ENCODE measurements at places on chromosomes 11 and 22.

DNA sequence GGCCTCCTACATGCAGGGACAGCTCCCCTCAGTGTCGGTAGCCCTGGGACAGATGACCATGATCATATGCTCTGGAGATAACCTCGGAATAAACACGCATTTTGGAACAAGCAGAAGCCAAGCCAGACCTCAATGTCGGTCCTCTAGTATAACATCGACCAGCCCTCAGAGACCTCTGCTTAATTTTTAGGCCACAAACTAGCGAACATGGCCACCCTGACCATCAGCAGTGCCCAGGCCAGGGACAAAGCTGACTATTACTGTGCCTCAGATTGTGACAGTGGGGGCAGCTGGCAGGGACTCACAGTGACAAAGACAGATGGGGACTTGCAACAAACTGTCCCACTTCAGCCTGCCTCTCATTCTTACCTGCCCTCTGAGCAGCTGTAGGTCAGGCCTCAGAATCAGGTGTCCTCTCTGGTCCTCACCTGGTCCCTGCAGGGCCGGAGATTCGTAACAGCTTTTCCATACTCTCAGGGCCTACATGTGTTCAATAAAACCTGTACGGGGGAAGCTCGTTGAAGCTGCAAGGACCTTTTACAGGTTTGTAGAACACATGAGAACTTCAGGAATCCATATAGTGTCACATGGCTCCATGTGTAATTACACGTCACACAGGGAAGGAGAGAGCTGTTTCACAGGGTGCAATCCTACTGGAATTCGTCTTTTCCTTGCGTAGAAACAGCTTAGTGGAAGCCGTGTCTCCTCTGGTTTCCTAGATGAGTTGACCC, 72.8 kb upstream of the IGLL5 start:
- DNase-seq, result no peak

DNA sequence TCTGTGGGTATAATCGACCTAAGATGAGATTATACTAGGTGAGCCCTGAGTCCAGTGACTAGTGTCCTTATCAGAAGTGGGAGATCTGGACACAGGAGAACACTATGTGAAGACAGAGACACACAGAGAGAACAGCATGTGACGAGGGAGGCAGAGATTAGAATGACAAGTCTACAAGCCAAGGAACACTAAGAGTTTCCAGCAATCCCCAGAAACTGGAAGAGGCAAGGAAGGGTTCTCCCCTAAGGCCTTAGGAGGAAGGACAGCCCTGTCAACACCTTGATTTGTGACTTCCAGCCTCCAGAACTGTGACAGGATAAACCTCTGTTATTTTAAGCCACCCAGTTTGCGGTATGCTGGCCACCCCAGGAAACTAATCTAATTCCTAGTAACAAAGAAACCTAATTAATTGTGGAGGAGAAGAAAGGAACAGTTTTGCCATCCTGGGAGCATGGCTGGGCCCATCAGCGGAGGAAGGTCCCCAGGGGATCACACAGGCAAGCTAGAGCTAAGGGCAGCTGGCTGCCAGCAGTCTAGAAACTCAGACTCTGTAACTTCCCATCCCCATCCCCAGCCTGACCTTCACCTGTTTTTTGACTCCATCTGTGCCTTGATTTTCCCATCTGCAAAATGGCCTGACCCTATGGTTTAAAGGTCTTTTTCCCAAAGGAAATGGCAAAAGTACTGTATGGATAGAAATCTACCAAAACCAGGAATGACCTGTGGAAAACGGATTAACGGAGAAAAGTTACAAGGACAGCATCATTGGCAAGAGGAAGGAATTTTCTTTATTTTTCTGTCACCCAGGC, 10.3 kb upstream of the THOC5 start:
- DNase-seq, result no peak

DNA sequence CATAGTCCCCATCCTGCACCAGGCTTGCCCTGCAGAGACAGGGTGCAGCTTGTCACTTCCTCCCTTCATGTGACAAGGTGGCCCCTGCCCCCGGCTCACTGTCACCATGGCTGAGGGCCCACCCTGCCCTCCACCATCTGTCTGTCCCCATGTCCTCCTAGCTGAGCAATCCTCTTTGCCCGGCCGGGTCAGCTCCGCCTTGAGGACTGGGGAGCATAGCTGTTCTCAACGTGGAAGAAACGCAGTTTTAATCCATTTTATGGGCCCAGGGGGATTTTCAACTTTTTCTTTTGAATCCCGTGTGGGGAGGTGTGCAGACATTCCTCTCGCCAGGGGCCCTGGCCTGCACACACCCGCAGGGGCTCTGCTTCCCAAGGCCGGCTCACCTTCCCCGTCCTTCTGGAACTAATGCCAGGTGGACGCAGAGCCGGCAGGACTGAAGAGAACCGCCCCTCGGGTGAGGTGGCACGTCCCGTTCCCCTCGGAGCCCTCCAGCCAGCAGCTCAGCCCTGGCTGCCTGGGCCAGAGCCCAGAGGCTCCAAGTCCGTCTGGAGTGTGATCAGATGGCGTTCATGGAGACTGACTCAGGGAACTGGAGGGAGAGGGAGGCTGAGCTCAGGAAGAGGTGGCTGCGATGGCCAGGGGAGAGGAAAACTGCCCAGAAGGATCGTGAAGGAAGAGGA, 1108.7 kb downstream of the BRD1 start:
- DNase-seq, result no peak

- DNase-seq, result no peak
These were observed 286.7 kb upstream of the CCDC90B start for GRCh38 chr11:83572581-83573496.

DNA sequence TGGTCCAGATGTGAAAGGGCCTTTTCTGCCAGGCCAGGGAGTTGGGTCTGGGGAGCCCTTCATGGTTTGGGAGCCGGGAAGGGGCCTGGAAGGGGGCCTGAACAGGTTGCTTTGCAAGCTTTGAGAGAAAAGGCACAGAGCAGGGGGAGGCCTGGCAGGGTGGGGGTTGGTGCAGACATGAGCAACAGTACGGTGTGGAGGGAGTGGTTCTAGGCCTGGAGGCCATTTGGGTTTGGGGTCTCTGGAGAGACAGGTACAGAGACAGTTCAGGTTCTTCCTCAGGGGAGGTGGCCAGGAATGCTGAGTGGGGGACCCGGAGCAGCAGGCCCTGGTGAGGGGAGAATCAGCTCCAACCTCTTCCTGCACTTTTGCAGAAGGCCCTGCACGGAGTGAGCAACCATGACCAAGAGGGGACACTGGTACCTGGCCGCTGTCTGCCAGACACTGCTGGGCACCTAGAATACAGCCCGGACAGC, 1.4 kb downstream of the KDELR3 start:
- no peak for DNase-seq

DNA sequence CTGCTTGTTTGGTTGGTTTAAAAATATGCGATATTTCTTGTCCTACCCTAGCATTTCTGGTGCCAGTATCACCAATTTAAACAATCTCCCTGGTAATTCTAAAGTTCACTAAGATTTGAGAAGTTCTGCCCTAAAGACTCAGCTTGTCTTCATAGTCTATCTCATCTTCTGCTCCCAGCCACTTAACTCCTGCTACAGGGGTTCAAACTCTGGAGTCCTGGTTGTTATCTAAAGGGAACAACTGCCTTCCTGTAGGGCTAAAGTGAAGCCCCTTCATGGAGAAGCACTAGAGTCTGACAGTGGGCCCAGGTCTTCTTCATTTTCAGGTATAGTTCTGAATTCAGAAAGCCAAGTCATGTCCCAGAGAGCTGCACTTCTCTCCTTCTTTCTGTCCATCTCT, 73.2 kb downstream of the CTNND1 start:
- DNase-seq, result no peak

- no peak for DNase-seq
These were observed 7.5 kb upstream of the B3GNT6 start for GRCh38 chr11:77026743-77027142.

- no peak for DNase-seq
These were observed 83.8 kb upstream of the MYOD1 start for GRCh38 chr11:17635551-17635938.

- DNase-seq, result no peak
These were observed 924.4 kb upstream of the TENM4 start for GRCh38 chr11:80365076-80365725.

DNA sequence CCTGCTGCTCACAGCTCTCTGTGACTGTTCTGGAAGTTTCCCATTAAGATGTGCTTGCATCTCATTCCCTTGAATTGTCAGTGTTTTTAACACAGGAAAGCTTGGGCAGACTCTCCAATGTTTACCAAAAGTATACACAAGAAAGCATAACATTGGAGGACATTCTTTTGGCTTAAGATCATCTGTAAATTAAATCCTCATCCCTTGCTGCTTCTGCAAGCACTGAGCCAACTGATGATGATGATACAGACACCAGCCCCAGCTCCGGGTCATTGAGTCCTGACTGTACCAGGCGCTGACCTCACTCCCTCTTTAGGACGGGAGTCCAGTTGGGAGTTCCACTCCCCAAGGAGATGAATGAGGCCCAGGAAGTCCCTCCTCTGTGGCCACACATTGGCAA, 23.8 kb downstream of the CD82 start:
- no peak for DNase-seq

DNA sequence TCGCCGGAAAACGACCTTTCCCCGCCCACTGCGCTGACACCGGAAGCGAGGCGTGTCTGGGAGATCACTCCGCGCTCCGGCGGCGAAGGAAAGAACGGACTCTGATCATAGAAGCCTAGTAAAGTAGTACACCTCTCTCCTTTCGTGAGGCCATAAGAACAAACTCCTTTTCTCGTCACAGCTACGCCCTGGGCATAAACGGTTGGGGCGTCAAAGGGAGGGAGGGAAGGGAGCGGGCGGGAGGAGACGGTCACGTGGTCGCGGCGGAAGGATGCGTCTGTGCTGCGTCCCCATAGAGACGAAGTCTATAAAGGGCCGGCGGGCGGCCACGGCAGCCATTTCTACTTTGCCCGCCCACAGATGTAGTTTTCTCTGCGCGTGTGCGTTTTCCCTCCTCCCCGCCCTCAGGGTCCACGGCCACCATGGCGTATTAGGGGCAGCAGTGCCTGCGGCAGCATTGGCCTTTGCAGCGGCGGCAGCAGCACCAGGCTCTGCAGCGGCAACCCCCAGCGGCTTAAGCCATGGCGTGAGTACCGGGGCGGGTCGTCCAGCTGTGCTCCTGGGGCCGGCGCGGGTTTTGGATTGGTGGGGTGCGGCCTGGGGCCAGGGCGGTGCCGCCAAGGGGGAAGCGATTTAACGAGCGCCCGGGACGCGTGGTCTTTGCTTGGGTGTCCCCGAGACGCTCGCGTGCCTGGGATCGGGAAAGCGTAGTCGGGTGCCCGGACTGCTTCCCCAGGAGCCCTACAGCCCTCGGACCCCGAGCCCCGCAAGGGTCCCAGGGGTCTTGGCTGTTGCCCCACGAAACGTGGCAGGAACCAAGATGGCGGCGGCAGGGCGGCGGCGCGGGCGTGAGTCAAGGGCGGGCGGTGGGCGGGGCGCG, at the start of gene ATF4:
TSS of gene ATF4 (plus strand) at position 337 of the 880 bp plus-strand sequence. CDS start 884 bp downstream, outside the sequence.
- peak; percentile 89 for DNase-seq

DNA sequence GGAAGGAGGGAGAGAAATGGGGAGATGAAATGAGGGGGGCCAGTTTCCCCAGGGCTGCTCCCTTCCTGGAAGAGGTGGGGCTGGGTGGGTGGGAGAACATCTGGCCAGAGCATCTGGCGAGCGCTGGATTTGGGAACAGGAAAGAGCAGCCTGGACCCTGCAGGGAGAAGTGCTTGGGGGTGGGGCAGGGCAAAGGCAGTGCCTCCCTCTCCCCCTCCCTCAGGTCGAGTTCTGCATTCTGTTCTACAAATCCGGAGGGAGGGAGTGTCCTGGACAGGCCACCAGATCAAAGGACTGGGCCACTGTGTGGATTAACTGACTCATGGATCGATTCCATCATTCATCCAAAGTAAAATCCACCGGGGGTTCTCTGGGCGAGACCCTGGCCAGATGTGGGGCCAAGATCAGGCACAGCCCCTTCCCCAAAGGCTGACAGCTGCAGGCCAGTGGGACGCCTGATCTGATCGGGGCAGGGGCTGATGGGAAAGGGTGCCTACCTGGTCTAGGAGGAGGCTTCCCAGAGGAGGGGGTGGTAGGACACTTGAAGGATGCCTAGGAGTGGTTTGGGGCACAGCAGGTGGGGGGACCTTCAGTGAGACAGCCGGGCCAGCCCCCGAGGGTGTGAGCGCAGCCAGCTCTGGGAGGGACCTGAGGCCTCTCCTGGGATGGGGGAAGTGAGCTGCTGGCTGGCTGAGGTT, 57.5 kb downstream of the CACNA1I start:
- no peak for DNase-seq

- DNase-seq, result no peak
These were observed 16.3 kb downstream of the TSPAN32 start for GRCh38 chr11:2318123-2318522.

DNA sequence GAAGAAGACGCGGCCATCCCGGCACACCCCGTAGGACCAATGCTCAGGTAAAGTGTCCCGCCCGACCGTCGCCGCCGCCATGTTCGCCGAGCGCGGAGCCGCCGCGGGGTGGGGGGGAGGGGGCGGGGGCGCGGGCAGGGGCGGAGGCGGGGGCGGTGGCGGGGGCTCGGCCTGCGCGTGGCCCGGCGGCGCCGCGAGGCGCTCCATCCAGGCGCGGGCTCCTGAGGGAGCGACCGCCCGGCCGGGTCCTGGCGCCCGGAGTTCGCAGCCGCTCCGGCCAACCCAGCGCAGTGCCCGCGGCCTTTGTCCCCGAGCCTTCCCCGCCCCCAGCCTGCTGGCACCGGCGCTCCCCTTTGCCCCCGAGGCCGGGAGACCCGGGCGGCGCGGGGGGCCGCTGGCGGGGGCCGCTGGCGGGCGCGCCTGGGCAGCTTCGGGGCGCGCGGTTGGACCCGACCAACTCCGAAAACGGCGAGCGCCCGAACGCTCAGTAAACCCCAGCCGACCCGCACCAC, at the start of gene PLEKHA7:
TSS of gene PLEKHA7 (minus strand) at position 94 of the 512 bp plus-strand sequence. CDS start at position 81, 13 bp downstream.
- no peak for DNase-seq

GRCh38 chr11:90288212-90288821, 65.5 kb upstream of the CHORDC1 start:
- no peak for DNase-seq

DNA sequence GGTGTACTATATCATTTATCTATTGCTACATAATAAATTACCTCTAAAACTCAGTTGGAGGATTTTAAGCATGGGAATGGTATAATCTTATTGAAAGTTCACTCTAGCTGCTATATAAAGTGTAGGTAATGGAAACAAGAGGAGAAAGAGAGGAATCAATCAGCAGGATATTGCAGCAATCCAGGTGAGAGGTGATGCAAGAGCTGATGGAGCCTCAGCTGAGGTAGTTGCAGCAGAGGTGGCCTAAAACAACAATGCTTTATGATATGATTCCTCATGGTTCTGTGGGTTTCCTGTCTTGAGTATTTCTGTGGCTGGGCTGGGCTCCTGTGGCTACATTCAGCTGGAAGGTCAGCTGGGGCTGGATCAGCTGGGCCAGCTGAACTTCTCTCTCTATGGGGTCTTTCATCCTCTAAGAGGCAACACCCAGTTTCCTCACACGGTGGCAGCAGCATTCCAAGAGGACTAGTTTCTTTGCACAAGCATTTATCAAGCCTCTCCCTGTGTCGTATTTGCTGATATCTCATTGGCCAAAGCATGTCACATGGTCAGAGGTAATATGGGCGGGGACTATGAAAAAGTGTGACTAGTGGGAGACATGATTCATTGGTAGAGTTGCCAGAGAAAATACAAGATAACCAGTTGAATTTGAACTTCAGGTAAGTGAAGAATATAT, 135.4 kb upstream of the LARGE1 start:
- no peak for DNase-seq

- DNase-seq, result no peak
These were observed 66.4 kb downstream of the UBASH3B start for GRCh38 chr11:122721964-122722266.
